ENCODE measurements at places on chromosomes 3 and 15.

DNA sequence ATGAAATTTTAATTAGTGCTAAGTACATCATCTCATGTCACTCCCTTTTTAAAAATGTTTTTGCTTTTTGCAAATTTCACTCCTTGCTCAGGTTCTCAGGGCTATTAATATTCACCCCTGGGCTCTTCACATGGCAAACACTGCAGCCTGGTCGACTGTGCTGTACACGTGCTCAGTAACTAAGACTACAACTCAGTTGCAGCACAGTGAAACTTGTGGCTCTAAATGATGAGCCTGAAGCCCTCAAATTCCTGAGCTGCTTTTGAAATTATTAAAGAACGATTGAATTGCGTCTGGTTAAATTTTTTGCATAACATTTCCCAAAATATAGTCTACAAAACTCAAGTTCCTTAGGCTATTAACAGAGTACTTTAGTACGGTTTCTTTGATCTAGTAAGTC, 159.3 kb upstream of the C2CD4B start:
- DNase-seq, result no peak

- DNase-seq, result no peak
Observed at GRCh38 chr3:67094774-67095173, 96.7 kb downstream of the KBTBD8 start.

- no peak for DNase-seq
Observed at GRCh38 chr3:159907828-159908227, 80.8 kb upstream of the IL12A start.

GRCh38 chr3:172676196-172676922, 34.5 kb downstream of the NCEH1 start:
- DNase-seq, result no peak

GRCh38 chr3:146265720-146266119, 14.8 kb upstream of the PLSCR4 start:
- DNase-seq, result no peak

GRCh38 chr15:77783636-77784035, 150.9 kb upstream of the LINGO1 start:
- no peak for DNase-seq

GRCh38 chr3:2153547-2153946, 54.9 kb downstream of the CNTN4 start:
- DNase-seq, result no peak

DNA sequence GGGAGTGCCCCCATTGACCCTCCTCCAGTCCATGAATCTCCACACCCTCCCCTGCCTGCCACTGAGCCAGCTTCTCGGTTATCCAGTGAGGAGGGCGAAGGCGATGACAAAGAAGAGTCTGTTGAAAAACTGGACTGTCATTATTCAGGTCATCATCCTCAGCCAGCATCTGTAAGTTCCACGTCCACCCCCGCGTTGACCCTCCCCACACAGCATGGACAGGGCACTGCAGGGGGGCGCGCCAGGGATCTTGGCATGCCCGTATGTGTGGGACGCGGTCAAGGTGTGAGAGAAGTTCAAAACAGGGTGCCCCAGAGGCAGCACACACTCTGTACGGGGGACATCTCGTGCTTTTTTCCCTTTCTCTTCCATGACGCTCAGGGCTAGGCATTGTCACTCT, 33.1 kb downstream of the PSMD6 start:
- no peak for DNase-seq
